CD4-positive, CD25-positive, alpha-beta regulatory T cell (primary cell): ENCODE measurements at places on chromosomes 3 and 15.

- no peak for DNase-seq
These were observed 2.0 kb downstream of the MAP2K5 start for GRCh38 chr15:67544475-67544874.

GRCh38 chr3:197253238-197253947 lies 45.0 kb downstream of the DLG1 start:
- DNase-seq = peak; percentile 56

DNA sequence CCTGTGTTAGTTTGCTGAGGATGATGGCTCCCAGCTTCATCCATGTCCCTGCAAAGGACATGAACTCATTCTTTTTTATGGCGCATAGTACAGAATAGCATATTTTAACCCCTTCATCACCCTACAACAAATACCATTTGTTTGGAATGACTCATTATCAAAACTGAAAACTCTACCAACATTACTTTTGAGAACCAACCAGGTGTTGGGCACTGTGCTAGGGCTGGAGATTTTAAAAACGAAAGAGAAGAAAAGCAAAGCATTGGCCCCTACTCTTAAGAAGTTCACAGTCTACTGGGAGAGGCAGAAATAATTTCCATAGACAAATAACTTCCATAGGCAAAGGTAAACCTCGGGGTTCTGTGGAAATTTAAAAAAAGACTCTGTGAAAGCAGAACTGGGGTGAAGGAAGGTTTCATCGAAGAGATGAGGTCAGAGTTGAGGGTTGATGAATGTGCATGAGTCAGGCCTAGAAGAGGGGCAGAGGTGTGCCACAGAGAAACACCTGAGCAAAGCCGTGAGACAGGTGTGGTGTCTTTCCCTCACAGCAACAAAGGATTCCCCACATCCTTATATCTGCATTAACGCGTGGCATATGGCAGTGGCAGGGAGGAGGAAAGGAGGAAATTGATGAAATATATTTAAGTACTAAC lies 51.0 kb downstream of the MCF2L2 start:
- DNase-seq = no peak

DNA sequence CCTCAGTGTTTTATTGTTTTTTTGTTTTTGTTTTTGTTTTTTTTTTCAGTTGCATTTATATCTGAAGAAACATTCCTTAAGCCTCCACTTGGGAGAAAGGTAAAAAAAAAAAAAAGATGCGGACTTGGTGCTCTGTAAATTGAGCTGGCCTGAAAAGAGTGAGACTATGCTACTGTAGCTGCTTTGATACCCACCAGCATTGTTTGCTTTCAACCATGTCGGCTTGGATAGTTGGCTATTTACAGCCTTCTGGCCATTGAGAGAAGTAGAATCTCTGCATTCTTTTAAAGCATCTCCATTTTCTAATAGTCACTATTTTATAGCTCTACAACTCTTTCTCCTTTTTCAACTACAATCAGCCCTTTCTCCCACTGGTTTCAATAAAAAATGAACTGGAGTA lies 149.6 kb downstream of the ZIC4 start:
- DNase-seq = no peak

DNA sequence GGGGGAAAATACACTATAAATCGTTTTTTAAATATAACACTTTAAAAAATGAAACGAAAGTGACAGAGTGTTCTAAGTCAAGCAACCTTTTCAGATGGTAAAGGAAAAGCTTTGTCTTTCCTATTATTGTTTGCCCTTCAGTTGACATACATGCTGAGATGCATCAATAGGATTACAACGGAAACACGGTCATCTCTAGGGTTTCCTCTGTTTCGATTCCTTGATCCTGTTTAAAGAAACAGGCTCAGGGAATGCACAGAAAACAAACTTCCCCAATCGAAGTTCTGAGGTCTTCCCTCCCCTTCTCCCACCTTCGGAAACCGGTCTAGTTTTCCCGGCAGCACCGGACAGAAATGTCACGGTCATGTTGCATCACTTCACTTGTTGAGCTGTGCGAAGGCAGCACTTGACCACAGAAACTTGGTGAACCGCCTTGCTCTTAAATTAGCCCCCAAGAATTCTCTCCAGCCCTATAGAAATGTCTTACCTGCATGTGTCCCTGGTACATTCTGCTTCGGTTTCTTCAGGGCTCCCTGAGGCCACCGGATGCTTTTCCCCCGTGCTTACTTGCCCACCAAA lies 556 bp downstream of the PEX5L start:
- DNase-seq = no peak

GRCh38 chr15:70088887-70089691 lies 8.6 kb downstream of the TLE3 start:
- DNase-seq = no peak

DNA sequence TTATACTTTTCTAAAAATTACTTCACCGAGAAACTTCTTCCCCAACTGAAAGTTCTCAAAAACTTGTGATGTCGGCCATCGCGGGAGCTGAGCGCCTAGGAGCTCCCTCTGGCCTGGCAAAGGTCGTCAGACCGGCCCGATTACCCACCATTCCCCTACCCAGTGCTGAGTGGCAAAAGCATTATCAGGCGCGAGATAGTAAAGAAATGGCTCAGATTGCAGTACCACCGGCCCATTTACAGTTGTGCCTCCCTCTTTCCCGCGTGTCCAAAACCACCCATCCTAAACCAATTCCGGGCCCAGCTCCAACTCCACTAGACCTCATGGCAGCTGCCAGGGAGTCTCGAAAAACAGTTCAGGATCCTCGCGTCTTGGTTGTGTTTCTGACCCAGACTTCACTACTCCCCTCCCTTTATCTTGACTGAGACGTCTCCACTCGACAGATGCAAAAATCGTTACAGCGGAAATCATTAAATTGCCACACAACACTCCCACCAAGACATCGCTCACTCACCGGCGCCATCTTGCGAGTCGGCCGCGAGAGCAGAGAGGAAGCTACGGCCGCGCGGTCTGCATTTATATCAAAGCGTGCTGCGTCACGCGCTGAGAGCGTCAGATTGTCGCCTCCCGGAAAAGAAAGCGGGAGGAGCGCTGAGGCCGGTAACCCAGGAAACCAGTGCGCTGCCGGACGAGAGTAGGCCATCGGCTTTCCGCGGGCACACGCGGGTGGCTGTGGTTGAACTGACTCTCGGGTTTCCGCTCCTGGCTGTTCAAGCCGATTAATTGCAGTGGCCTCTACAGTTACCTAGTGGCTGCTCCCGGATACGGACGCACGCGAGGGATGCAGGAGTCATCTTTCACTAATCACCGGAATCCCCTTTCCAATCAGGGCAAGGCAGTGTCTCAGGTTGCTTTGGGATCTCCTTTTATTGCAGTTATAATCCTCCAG lies at the start of gene RPL22L1:
Gene RPL22L1, minus strand, starts transcription at position 551 of the 949 bp plus-strand sequence. Its CDS starts 28 bp downstream, at position 523.
- DNase-seq = peak; percentile 89

DNA sequence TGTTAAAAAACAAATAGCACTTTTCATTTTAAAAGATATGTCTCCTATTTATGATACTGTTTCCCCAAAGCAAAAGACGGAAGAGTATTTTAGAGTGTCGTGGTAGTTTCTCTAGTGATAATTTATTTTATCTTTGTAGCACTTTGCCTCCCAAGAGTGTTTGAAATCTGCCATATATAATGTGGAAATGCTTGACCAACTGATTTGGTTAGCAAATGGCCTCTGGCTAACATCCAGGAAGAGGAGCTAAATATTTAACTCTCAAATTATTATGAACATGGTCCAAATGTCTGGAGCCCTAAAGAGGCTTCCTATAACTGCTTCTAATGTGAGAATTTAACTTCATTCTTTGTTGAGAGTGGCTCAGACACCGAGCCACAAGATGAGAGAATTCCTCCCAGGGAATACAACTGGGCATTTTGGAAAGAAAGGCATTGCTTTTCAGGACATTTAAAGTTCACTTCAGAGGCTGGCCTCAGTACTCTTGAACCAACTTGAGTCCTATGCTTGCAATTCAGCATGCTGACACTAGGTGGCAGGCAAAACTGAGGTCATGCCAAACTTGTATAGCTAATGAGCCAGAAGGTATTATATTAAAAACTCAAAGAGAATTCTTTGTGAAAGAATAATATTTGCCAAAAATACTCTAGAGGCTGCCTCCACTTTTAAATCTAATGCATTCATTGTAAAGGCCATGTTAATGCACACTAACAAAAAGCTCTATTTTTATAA lies 104.5 kb downstream of the RARB start:
- DNase-seq = peak; percentile 42

- DNase-seq = no peak
These were observed 389.8 kb upstream of the RARB start for GRCh38 chr3:25038271-25038670.

- DNase-seq = no peak
These were observed 880.1 kb downstream of the CADM2 start for GRCh38 chr3:85838921-85839320.

- DNase-seq = no peak
These were observed 669.0 kb downstream of the FHIT start for GRCh38 chr3:60582288-60582687.

- DNase-seq = no peak
These were observed 380.7 kb upstream of the KCNMB2 start for GRCh38 chr3:178155521-178155920.

DNA sequence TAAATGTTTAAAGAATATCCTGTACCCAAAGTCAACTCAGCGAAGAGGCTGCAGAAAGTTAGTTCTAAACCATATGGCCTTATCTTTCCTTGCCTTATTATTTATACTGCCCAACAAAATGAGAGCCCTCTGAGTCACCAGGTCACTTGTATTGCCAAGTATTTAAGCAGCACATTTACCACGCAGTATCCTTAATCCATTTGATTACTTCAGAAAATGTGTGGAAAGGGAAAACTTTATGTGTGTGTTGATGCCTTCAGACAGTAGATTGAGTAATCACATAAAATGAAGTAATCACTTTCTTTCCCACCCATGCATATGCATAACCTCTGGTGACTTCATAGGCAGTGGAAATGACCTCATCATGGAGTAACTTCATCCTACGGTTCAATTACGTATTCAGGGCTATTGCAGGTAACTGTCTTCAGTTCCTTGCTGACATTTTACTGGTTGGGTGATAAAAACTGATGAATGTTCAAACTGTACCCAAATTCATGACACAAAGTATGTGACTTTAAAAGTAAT lies 7.5 kb upstream of the CADPS start:
- DNase-seq = no peak

DNA sequence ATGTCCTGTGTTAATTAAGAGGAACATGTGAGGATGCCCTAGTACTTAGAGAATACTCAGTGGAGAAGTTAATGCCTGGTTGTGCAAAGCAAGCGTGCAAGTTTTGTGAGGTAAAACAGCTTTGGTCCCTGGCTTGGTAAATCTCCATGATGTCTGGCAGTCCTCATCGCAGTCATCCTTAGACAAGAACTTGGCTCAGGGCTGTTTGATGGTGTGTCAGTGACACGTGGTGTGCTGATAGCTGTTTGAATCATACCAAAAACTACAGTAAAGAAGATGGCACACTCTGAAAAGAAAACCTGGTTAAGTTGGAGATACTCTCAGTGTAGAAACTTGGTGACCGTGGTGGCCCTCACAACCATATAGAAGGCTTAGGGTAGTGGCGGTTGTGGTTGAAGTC lies 361.7 kb downstream of the FEZF2 start:
- DNase-seq = no peak

- DNase-seq = no peak
These were observed 558 bp upstream of the IL17RC start for GRCh38 chr3:9916346-9916733.

GRCh38 chr3:182006431-182006830 lies 294.7 kb downstream of the SOX2 start:
- no peak for DNase-seq

DNA sequence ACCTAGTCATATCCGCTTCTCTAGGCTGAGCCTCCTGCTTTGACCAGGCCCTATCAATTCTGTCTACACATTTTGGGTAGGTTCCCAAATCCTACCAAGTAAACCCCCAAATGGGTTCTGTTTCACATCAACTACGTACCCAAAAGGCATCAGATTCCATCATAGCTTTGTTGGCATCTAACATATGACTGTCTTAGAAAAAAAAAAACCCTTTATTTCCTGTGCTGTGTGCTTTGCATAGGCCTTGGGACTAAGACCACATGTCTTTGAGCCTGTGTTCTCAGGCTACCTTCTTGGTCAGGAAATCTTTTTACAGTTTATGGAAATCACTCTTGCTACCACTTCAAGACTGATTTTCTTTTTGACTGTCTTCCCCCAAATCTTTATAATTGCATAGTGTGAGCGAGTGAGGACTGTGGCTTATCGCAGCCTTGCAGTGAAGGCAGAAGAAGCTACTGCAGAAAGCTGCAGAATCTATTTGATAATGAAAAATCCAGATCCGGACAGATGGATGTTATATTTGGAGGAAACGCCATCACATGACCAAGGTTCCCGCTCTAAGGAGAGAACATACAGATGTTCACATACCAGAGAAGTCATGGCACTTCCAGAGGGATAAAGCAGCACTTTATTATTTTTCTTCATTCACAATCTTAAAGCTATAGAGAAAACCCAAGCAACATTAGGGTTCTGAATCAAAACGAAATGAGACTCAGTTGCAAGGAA lies 111.2 kb downstream of the EOMES start:
- DNase-seq = no peak

- no peak for DNase-seq
These were observed 95.7 kb downstream of the NEDD4 start for GRCh38 chr15:55897560-55898336.

- DNase-seq = no peak
These were observed 31.7 kb upstream of the ATG7 start for GRCh38 chr3:11240496-11240895.

DNA sequence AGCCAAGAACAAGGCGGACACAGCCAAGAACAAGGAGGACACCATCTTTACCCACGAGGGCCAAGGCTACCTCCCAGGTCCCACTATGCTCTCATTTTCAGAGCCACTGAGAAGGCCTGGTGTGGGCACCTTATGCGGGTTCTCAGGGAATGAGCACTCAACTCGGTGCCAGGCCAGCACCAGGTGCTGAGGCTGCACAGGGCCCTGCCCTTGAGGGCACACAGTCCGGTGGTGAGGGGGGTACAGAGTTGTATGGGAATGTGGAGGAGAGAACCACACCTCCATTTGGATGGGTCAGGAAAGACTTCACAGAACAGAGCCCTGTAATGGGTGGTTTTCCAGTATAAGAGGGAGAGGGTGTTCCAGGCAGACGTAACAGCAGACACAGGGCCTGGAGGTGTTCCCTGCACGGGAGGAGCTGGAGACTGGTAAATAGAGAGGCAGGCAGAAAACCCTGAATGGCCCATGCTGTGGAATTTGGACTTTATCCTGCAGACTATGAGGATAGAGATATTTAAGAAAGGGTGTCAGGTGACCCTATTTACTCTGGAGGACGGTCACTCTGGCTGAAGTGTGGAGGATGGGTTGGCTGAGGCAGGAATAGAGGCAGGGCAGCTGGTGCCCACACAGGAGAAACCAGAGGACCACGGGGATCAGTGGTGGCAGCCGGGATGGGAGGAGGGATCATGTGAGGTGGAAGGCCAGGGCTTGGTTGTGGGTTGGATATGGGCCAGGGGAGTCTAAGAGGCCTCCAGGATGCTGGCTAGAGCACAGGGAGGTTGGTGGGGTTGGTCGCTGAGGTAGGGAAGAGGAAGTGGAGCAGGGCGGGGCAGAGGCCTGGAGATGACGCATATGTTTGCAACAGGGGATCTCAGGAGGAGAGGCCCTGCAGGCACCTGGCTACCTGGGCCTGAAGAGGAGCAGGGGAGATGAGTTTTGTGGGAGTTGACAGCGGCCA lies 34.6 kb downstream of the CRABP1 start:
- DNase-seq = no peak

- DNase-seq = no peak
These were observed 87.3 kb downstream of the PEX5L start for GRCh38 chr3:179949412-179949811.
